ENCODE measurements at places on chromosomes 3 and 15.

- DNase-seq = no peak
Observed at GRCh38 chr15:67895237-67895636, 55.4 kb upstream of the RNU6-1 start.

DNA sequence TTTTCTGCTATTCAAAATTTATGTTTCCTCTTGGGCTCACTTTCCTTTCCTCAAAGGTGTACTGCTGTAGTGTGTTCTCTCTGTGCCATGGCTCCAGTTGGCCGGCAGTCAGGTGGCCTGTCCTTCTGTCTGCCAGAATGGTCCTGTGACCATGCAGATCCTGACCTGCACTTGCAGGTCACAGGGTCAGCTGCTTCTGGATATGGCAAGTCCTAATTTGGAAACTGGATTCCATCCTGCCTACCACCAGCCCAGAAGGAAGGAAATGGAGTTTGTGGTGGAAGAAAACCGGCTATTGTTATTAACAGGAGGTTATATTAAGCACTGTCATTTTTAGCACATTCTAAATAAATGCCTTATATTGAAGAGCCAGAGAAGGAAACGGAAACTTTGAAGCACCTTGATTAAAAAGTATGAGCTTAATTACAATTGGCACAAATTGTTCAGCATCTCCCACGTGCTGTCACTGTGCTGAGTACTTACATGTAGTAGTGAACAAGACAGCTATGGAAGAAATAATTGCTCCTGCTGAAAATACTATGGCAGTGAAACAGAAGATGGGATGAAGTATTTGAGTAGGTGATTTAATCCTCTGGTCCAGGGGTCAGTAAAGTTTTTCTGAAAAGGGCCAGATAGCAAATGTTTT lies 362.8 kb downstream of the PTPRG start:
- no peak for DNase-seq

DNA sequence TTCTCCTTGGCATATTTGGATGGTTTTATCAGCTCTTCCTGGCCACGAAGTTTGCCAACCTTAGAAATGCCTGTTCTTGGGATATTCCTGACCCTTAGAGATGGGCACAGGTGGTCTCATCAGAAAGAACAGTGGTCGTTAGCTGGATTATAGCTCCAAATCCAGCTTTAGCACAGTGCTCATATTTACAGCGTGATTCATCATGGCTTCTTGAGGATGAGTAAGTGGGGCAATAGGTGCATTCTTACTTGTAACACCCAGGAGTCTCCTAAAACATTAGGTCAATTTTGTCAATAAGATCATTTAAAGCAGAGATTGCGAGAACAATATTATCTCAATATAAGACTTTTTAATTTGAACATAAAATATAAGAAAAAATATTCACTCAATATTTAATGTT lies 191.9 kb downstream of the GABRB3 start:
- no peak for DNase-seq

GRCh38 chr15:90351479-90352106 lies 491 bp upstream of the ZNF774 start:
- DNase-seq = no peak

DNA sequence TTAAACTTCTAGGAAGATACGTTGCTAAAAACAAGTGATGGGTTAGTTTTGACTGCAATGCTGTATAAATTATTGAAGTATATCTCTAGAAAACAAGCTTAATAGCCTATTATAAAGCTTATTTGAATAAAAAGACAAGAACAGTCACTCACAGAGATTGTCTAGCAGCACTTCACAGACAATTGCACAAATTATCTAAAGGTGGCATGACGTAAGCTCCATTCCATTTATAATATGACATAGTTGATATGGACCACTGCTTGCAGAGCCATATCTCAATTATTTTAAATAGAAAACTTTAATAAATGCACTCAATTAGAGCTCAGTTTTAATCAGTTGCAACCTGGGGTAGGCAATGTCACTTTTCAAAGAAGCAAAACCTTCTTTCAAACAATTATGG lies 319.9 kb upstream of the GBE1 start:
- no peak for DNase-seq

DNA sequence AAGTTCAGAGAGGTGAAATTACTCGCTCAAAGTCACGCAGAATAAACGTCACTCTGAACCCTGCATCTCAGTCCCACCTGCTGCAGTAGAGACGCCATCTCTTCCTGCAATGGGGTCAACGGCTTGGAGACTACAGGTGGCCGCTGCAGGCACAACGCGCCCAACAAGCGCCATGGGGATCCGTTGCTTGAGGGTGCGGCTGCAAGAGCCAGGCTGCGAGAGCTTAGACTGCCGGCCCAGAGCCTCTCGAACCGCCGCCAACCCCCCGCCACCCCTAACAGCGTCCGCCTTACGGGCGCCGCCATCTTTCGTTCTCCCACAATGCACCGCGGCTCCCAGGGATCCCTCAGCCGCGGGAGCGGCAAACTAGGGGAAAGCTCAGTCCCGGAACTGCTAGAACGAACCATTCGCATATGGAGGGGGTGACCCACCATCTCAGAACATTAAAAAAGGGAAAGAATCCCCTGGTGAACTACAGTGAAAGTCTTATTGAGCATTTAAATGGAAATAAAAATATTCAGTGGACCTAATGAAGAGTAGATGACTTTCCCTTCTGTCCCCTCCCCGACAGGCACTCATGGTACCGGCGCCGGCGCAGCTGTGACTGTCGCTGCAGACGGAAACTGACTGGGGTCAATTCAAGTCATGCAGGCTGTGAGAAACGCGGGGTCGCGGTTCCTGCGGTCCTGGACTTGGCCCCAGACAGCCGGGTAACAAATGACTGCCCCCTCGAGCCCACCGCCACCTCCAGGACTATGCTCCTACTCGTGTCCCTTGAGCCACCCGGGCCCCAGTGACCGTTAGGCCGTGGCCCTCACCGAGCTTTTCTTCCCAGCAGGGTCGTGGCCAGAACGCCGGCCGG lies at the start of the genes MRPL46 and MRPS11:
TSS of gene MRPL46 (minus strand) at position 316 of the 862 bp plus-strand sequence. CDS start at position 305, 11 bp downstream.
TSS of gene MRPS11 (plus strand) at position 636 of the 862 bp plus-strand sequence. CDS start at position 646, 10 bp downstream.
- DNase-seq = peak; percentile 89

All from fibroblast of skin of back (primary cell).